Cardiac fibroblast (primary cell): ENCODE measurements at places on chromosomes 1 and 21.
A peak's percentile ranks its signal among the peaks of the same experiment; 100 is the strongest.

DNA sequence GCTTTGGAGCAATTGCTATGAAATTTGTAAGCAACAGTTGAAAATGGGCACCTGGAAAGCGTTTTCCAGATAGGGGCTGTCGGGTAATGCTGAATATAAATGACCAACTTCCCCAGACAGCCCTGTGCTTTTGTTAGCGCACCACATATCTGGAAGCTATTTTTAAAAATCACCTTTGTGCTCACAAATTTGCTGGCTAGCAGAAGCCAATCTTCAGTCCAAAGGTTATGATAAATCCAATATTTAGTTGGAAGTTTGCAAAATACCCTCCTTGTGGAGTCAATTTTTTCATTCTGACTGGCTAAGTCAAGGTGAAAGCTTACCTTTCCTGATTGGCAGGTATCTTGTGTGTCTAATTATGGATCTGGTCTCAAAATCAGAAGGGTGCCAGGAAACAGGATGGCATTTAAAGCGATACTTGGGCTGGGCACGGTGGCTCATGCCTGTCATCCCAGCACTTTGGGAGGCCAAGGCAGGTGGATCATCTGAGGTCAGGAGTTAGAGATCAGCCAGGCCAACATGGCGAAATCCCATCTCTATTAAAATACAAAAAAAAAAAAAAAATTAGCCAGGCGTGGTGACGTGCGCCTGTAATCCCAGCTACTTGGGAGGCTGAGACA is 124.1 kb upstream of the AJAP1 start:
- no peak for DNase-seq

GRCh38 chr1:37753473-37754321 is 11.2 kb downstream of the EPHA10 start:
- DNase-seq, result no peak

GRCh38 chr1:119674835-119675289 is 26.8 kb upstream of the ZNF697 start:
- peak; percentile 92 for DNase-seq

- DNase-seq, result peak; percentile 80
Observed at GRCh38 chr1:88327391-88328267, 356.4 kb upstream of the PKN2 start.

DNA sequence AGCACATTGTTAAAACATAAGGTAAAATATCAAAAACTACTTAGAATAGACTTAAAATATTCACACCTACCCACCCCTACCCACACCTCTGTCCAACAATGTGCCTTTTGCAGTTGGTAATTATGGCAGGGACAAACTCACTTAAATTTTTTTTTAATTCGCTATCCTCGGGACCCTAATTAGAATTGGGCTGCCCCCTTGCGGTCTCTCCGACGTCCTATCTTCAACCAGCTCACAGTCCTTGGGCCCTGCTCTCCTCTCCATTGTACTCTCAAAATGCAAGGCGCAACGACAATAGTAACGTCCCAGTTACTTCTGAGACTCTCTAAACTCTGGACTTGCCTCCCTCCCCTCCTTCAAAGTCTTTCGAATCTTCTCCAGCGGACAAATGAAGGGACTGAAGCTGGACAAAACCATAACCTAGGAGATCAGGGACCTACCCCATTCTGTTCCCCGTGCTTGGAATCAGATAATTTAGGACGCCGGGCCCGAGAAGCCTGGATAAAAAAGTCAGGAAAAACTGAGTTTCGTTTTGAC is 1.1 kb upstream of the CIART start:
- peak; percentile 81 for DNase-seq

DNA sequence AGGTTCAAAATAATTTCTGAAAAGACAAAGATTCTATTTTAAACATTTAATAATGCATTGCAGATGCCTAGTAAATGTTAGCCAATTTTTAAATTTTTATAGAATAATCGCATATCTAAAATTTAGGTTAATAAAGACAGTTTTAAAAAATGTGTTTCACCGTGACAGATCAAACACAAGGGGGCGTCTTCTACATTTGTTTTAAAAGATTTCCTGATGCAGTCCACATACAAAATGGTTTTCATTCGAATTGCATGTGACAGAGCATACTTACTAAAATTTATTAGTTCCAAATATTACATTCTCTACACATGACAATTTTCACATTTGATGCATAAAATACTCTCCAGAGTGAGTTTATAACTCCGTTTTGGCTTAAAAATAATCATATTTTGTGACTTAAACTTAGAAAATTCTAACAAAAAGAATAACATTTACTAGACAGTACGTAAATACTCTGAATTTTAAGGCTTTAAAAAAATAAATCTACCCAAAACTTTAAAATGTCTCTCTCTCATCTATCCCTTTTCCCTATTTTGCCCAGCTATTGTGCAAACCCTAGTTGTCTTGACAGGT is 75.5 kb downstream of the ADAMTS1 start:
- DNase-seq, result peak; percentile 80

DNA sequence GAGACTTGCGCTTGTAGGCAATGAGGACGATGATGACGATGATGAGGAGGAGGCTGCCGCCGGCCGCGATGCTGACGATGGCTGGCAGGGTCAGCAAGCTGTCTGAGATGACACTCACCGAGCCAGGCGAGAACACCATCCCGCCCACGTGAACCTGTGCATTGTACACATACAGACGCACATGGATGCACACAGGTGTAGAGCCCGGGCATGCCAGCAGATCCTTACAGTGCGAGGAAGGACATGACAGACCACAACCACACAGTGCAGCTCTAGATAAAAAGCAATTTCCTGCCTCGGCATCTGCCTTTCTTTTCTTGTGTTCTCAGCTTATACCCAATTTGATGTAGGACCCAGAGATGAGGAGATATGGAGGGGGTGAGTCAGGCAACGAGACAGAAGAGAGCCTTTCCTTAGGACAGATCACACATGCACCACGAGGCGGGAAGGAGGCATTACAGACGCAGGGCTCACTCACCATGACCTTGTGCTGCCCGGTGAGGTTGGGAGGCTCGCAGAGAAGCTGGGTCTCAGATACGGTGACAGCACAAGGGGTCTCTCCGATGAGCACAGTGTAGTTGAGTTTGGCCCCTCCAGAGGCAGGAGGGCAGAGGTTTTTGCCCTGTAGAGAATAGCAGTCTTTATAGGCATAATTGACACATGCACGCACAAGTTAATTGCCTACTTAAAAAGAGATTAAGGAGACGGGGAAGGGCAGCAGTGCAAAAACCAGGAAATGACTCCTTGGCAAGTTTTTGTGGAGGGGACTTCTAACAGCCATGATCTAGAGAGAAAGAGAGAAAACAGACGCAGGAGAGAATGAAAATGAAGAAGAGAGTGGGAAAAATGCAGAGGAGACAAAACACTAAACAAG is 133.9 kb upstream of the CD34 start:
- DNase-seq, result no peak

DNA sequence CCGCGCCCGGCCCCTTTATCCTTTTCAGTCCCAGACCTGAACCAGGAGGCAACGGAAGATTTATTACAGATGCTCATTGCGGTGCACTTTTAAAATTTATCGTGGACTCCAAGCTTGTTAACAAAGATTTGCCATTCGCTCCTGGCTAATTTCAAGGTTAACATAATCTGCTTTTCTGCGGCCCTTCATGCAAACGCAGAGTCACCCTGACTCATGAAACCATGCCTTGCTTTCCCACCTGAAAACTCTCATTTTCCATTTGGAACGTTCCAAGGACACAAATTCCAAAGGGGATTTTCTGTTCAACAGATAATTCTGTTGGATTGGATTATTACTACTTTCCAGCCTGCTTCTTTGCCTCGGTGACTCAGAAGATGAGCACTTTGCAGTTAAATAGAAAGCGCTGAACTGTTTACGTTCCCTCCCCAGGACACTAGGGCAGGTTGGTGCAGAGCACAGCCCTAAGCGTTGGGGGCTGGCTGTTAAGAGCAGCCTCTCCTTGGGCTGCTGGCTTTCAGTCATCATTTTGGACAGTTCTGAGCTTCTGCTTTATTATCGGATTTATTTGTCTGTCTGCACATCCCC is 51.1 kb downstream of the CD247 start:
- no peak for DNase-seq

DNA sequence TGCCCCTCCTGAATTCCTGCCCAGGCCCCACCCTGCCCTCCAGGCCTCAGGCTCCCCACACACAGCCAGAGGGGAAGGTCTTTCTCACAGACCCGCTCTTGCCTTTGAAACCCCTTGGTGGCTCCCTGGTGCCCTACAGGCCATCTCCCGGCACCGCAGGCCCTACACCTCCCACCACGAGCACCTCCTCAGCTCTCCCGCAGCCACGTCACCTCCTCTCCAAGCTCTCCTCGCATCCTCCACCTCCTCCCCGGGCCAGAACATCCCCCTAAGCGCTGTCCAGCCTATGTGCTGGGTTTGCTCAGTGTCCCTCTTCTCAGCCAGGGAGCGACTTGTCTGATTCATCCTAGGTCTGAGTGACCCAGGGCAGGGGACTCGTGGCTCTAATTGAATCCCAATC is 66.4 kb downstream of the DMRTB1 start:
- no peak for DNase-seq

GRCh38 chr1:53511933-53512806 is 53.0 kb downstream of the DMRTB1 start:
- DNase-seq, result peak; percentile 80

GRCh38 chr1:193960499-193960898 is 774.1 kb upstream of the B3GALT2 start:
- no peak for DNase-seq

DNA sequence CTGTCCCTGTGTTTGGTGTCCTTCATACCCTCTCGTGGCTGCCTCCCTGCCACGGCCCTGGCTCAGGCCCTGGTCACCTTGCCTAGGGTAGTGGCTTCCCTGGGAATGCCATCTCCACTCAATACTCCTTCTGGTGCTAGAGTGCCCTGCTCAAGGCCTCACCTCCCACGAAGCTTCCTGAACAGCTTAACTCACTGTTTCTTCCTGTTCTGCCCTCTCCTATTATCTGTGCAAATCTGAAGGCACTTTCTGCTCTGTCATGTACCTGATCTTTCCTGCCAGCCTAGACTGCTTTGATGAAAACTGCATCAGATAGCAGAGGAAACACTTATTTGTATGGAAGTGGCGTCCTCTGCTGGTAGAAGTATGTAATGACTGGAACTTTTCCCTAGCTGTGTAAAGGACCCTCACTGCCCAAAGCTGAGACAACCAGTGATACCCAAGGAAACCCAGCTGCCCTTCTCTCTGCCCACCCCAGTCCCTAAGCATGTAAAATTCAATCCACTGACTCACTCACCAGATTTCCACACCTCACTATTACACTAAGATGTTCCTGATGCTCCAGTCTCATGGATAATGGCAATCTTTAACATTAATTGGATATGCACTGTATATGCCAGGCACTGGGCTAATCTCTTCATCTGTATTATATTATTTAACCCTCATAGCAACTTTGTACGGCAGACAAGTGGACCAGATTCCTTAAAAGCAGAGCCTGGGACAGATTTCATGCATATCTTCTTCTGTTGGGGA is 36.2 kb upstream of the BTG2 start:
- peak; percentile 83 for DNase-seq

- DNase-seq, result peak; percentile 4
Observed at GRCh38 chr1:107940017-107940577, 24.9 kb downstream of the VAV3 start.

- no peak for DNase-seq
Observed at GRCh38 chr1:161175771-161176453, 1.4 kb downstream of the B4GALT3 start.

GRCh38 chr1:62601457-62601856 is 4.1 kb downstream of the ANGPTL3 start:
- DNase-seq, result peak; percentile 33

GRCh38 chr1:165876121-165876520 is 48.7 kb downstream of the UCK2 start:
- no peak for DNase-seq

- no peak for DNase-seq
Observed at GRCh38 chr21:45443595-45444181, 38.7 kb downstream of the COL18A1 start.

DNA sequence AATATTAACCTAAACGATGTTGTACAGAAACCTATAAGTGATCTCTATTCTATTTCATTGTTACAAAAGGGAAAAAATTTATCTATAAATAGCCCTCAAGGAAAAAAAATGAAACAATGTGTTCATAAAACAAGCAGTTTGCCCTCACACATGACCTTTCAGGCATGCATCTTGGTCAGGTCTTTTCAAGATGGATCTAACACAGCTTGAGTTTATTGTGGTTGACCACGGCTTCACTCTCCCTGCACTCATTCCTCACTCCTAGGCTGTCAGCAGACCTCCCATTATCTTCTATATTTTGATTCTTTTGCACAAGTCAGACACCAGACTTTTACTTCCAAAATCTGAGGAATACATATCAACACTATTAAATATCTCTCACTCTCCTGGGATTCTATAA is 544.3 kb downstream of the KCNT2 start:
- no peak for DNase-seq

DNA sequence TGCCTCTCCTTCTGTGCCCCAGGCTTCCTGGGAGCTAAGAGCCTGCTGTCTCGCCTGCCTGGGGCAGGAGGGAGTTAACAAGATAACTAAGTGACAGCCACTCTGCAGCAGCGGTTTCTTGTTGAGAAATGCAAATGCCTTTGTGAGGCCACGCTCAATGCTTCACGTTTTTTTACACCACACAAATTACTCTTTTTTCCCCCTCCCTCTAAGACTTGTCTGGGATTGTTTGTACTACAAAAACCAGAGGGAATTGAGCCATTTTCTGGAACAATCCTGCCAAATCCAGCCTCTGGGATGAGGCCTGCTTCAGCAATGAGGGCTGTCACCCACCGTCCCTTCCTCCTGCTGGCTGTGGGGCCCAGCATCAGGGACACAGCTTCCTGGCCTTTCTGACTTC is 119.6 kb downstream of the ACTL8 start:
- peak; percentile 82 for DNase-seq

GRCh38 chr1:13643017-13643416 is 57.0 kb upstream of the PRDM2 start:
- DNase-seq, result no peak

DNA sequence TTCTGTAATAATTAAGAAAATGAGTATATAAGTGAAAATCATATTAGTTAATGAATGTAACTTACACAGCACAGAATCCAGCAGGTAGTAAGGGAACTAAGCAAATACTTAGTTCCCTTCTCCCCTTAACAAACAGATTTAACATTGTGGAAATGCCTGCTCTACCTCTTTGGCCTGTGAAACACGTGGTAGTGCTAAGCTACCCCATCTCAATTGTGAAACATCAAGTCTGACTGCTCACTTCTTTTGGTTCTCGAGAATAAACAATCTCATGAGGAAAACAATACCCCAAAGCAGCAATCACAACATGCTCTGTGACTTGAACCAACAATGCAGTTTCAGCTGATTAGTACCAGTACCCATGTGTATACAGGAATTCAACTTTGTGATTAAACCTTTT is 4.7 kb downstream of the MYSM1 start:
- no peak for DNase-seq

DNA sequence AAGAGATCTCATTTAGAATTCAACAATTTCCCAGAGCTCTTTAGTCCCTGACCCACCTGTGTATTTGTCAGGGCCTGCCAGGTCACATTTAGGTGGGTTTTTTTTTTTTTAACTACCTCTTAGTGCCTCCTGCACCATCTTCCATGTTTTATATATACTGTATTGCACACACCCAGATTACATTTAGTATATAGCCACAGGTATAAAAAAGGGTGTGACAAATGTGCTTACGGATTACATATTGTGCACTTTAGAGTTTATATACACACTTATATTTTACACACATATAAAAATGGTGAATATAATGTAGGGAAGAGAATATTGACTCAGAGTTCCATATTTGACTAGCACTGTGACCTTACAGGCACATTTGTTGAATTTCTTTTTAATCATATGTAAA is 17.4 kb upstream of the LRIG2 start:
- no peak for DNase-seq
